ENCODE measurements at places on chromosomes 5 and 9.

GRCh38 chr5:106408141-106408540 lies 1262.6 kb downstream of the EFNA5 start:
- no peak for DNase-seq

- no peak for DNase-seq
These were observed 56.2 kb downstream of the ABHD17B start for GRCh38 chr9:71854811-71855210.

GRCh38 chr9:37025823-37026112 lies 8.3 kb downstream of the PAX5 start:
- DNase-seq = no peak

GRCh38 chr9:4721736-4722135 lies 19.3 kb downstream of the AK3 start:
- no peak for DNase-seq
